H4 (cell line): ENCODE measurements at places on chromosomes 4 and X. TPM values are rescaled to one million over a fixed set of nuclear protein-coding genes. Genes with fewer than 3 reads are reported as not detected.

LRAT gene
- 0.14 and 0.21 TPM in 2 replicates for total RNA-seq

SLC10A6 gene
- 0.27 TPM in 1 of 2 replicates, not detected in the other for total RNA-seq

- DNase-seq: peak; percentile 33
Measured at GRCh38 chr4:9996319-9997110, 24.8 kb downstream of the SLC2A9 start.

GRCh38 chrX:139844884-139845283, 88.0 kb downstream of the ATP11C start:
- no peak for DNase-seq

DNA sequence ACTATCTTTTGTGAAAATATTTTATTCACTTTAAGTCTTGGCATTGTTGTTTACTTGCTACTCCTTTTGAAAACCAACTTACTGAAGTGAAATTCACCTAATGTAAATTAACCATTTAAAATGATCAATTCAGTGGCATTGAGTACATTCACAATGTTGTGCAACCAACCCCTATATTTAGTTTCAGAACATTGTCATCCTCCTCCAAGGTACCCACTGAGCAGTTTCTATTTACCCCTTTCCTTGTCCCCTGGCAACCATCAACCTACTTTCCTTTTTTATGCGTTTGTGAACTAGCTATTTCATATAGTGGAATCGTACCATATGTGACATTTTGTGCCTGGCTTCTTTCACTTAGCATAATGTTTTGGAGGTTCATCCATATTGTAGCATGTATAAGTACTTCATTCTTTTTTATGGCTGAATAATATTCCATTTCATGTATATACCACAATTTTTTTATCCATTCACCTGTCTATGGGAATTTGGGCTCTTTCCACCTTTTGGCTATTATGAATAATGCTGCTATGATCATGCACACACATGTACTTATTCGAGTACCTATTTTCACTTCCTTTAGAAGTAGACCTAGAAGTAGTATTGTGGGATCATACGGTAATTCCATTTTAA, 85.0 kb downstream of the WWC2 start:
- no peak for DNase-seq

GRCh38 chr4:84362896-84363655, 136.0 kb downstream of the NKX6-1 start:
- DNase-seq: no peak

GRCh38 chr4:186516287-186516686, 39.1 kb downstream of the MTNR1A start:
- no peak for DNase-seq

- DNase-seq: no peak
Measured at GRCh38 chr4:31539284-31540069, 819.3 kb downstream of the PCDH7 start.

PCDH18 gene
- total RNA-seq: 78.9 and 106 TPM in 2 replicates

NLRP2B gene
- not detected in 2 replicates for total RNA-seq

NDST3 gene
- total RNA-seq: 1.3 and 2.7 TPM in 2 replicates

- no peak for DNase-seq
Measured at GRCh38 chr4:75786938-75787337, 62.6 kb downstream of the USO1 start.

DNA sequence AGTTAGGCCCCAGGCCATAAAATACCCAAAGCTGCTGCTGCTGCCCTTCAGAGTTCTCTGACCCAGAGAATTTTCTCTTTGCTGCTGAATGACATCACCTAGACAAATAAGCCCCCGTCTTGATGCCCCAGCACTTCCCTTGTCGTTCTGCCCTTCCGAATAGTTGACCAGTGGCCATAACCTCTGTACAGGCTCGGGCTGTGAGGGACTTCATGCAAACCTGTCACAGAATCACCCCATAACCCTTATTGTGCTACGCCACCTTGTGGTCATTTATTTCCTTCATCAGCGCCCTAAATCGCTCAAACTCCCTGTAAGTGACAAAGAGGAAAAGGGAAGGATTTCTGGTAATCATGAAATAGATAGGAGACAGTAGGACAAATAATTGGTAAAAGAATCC, 18.8 kb downstream of the SPACA5 start:
- DNase-seq: peak; percentile 51

CT55 gene
- total RNA-seq: 0.47 and 0.87 TPM in 2 replicates

DNA sequence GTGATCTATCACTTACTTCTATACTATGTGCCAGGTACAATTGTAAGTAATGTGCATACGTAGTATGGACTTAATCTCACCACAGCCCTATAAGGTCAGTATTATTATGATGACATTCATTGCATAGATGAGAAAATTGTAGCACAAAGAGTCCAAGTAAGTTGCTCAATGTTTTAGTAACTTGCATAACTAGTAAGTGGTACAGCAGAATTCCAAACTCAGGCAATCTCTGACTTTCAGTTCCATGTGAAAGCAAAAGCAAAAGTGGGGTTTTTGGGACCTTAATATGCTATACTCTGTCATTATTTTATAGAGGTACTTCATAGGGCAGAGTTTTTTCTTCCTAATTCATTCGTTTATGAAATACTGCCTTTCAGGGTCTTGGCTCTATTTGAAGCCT, 188.8 kb upstream of the VEGFC start:
- no peak for DNase-seq

PARM1 gene
- 3.4 and 4.3 TPM in 2 replicates for total RNA-seq

DNA sequence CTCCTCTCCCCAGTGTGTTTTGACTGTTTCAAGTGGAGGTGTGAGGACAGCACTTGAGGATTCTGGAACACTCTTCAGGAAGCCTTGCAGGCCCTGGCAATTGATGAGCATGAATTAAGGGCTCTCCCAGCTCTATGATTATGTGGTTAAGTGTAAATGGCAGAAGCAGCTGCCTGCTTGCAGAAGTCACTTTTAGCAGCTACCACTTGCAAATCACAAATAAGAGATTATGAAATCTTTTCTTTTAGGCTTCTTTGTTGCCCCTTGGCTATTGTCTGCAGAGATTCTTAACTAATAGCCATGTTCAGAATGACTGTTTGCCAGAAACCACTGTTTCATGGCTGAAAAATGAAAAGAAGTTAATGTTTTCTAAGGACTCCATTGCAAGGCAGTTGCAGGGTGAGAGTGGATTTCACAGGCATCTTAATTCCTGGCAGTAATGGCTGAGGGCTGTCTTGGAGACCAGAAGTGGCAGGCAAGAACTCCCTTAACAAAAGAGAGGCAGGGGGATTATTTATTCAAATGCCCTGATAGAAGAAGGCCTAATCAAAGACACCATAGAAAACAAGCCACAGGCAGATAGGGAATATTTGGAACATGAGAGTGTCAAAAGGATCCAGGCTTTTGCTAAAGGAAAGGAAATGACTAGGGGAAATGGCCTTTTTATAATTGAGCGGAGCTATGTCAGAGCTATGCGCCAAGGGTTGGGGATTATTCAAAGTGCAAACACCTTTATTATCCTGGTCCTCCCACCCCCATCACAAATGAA, 8.3 kb upstream of the HOPX start:
- DNase-seq: no peak

DNA sequence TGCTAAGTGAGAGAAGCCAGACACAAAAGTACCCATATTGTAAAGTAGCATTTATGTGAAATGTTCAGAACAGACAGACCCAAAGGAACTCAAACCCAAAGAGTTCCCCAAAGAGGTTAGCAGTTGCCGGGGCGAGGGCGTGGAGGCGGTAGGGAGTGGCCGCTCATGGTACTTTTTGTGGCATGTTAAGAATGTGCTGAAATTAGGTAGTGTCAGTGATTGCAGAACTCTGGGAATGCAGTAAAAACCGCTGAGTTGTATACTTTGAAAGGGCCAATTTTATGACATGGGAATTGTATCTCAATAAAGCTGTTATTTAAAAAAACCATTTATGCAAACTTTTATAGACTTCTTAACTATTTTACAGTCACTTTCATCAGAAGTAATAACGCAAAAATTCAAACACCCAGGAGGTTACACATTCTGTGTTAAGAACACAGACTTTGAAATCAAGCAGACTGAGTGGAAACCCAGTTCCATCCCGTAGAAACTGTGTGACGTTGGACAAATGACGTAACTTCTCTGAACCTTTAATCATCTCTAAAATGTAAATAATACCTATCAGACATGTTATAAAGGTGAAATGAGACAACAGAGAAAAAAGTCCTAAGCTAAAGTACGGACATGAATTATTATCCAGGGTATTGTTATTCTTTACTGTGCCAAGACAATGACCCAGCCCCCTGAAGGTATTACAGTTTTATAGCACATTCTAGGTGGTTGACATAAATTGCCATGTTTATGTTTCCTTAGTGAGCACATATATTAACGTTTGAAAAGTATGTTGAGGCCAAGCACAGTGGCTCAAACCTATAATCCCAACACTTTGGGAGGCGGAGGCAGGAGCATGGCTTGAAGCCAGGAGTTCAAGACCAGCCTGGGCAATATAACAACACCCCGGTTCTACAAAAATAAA, 19.7 kb downstream of the ZFP42 start:
- DNase-seq: peak; percentile 70

DNA sequence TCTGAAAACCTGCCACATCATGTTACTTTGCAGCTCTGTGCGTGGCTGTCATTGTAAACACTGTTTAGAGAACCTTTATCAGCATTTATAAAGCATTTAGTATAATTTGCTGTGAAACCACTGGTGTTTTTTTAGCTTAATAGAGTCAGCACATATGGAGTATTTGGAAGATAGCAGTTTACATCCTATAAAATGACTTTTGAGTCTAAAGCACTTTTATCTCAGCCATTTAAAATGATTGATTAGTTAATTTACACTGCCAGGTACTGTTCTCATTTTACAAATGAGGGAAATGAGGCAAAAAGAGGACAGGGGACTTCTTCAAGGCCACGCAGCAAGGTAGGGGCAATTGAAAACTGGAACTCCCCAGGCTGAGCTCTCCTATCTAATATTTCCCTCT, 181.7 kb downstream of the FRMPD4 start:
- no peak for DNase-seq

DNA sequence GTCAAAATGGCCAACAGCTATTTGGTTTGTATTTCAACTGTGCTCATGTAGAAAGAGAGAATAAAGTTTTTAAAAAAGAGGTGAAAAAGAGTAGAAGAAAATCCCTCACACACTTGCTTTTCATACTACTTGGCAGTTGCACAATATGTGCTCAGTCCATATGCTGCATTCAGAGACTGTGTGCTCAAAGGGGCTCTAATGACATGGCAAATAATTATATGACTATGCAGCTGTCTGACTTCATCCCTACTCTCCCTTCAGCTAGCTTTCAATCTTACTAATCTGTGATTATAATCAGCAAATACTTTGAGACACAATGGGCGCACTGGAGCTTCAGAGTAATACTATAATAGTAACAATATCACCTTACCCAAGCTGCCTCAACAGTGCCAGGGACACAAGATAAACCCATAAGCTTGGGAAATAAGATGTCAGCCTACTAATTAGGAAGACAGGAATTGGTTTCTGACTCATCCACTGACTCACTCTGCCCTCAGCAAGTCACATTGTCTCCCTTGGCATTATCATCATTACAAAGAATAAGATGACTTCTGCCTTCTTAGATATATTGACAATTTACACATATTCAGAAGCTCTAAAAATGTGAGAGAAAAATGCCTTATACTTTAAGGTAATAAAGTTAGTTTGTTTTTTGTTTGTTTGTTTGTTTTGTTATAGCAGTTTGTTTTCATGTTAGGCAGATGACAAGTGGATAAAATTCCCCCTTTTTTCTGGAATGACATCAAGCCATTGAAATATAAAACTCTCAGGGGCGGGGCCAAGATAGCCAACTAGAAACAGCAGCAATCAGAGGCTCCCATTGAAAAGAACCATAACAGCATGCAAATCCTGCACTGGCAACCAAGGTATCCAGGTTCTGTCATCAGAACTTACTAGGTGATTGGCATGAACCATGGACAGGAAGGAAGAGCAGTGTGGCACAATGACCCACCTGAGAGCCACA, 311.6 kb downstream of the FAM133A start:
- DNase-seq: peak; percentile 21

BCOR gene
- total RNA-seq: 22.8 and 23.8 TPM in 2 replicates

DNA sequence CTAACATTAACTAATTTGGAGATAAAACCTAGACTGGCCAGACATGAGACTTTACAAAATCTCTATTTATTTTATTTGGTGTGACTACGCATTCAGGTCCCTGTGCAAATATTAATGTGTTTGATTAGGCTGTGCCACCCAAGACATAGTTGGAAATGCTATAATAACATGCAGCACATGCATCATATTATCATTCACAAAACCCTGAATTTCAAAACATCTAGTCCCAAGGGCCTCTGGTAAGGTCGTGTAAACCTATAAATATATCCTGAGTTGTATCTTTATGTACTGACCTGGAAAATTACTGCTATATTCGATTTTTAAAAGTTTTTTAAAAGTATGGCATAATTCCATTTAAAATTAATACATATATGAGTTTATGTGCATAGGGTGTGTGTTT, 47.1 kb upstream of the FAT4 start:
- DNase-seq: no peak
